ENCODE measurements at places on chromosomes 4 and X. TPM values are rescaled to one million over a fixed set of nuclear protein-coding genes. Genes with fewer than 3 reads are reported as not detected.

Gene DUX4
- not detected for total RNA-seq

Gene TLR3
- total RNA-seq: 3.8 TPM

Gene MAMLD1
- total RNA-seq: 3.2 TPM

Gene RRH
- 0.34 TPM for total RNA-seq

Gene BST1
- total RNA-seq: 6.7 TPM

Gene SUPT20HL1
- total RNA-seq: not detected

Gene BLOC1S4
- 24.3 TPM for total RNA-seq

Gene WNK3
- total RNA-seq: 0.86 TPM

Gene ACE2
- 0.64 TPM for total RNA-seq

Gene PLAC8
- total RNA-seq: not detected

Gene IGFBP7
- total RNA-seq: 147 TPM

Gene VGLL1
- not detected for total RNA-seq

Gene FSTL5
- total RNA-seq: not detected

Gene LAMP2
- 154 TPM for total RNA-seq

Gene EREG
- 52.1 TPM for total RNA-seq

Gene KCNIP4
- not detected for total RNA-seq

Measured in lower leg skin (tissue), 4 donors.